ENCODE measurements at places on chromosomes 7 and 10.

GRCh38 chr7:157004521-157005455, 5.7 kb downstream of the MNX1 start:
- DNase-seq, result no peak

- no peak for DNase-seq
Observed at GRCh38 chr10:26714415-26715136, 17.1 kb downstream of the PDSS1 start.

DNA sequence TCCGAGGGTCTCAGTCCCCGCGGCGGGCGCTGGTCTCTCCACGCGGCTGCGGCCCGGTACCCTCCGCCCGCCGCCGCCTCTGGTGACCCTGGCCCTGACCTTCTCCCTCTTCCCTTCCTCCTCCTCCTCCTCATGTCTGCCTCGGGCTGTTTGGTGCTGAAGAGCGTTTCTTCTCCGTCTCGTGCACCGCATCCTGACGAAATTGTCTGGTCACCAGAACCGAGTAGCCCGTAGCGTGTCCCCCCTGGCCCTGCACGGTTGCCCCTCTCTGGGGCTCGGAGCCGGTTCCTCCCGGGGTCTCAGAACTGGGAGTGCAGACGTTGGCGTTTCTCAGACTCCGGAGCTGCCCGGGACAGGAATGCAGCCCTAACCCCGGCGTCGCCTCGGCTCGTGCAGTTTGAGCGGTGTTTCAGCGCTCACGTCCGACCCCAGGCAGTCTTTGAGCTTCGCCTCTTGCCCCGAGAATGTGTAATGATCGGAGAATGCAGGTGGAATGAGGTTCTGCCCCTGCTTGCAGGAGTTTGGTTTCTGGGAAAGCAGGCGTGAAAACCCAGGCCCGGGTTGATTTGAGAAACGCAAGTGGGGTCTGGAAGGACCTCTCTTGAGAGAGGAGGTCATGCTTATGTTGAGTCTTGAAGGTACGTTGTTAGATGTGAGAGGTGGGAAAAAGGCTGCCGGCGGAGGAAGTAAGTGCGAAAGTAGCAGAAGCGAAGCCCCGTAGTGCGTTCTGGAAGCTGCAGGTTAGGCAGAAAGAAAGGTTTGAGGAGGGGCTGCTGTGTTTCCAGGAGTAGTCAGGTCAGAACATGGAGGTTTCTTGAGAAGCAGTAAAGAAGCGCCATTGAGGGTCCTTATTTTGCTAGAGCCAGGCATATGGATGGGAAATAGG, 743 bp downstream of the RBM17 start:
- DNase-seq, result peak; percentile 90

- no peak for DNase-seq
Observed at GRCh38 chr10:31816318-31816717, 112.3 kb downstream of the ARHGAP12 start.

GRCh38 chr10:6739530-6740174, 159.6 kb upstream of the PRKCQ start:
- DNase-seq, result no peak

- no peak for DNase-seq
Observed at GRCh38 chr7:23490357-23491135, 20.3 kb upstream of the IGF2BP3 start.

DNA sequence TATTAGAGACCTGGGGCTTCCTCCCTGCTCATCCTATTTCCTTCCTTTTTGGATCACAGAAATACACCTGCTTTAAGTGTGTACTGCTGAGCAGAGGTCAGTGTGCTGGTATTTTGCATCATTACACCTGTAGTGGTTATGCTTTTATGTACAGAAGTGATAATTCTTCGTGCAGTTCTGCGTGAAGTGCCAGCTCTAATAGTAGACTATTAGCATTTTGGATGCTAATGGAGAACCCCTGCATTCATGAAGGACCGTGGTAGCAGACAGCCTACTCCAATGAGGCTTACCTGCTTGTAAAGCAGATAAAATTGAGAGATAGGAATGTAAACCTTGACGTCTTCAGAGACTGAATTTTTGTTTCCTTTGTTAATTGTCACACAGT, 114.3 kb downstream of the CDK14 start:
- DNase-seq, result no peak

DNA sequence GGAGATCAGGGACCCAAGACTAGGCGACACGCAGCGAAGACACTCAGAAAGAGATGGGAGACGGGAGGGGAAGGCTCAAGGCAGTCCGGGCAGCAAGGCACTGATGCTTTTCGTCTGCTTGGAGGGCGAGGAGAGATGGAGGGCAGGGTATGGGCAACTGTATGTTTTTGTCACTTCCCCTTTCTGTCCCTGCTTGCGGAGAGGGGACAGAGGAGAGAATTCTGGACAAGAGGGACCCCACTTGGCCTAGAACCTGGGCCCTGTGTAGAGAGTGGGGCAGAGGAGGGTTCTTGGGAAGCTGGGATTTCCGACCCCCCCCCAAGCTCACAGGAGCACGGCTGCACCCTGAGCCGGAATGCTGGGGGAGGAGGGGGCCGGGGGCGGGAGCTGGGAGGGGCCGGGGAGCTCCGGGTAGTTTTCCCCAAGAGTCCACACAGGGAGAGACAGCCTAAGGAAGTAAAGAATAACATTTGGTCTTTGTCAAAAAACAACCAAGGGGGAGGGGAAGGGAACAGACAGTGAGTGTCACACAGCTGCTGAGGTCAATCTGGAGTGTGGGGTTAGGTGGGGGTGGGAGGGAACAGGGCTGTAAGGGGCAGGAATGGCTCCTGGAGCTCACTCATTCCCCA, 1.8 kb downstream of the LRCH4 start:
- peak; percentile 55 for DNase-seq

- no peak for DNase-seq
Observed at GRCh38 chr10:103663236-103663635, 169.7 kb downstream of the NEURL1 start.

- no peak for DNase-seq
Observed at GRCh38 chr10:11169976-11170375, 152.3 kb downstream of the CELF2 start.

DNA sequence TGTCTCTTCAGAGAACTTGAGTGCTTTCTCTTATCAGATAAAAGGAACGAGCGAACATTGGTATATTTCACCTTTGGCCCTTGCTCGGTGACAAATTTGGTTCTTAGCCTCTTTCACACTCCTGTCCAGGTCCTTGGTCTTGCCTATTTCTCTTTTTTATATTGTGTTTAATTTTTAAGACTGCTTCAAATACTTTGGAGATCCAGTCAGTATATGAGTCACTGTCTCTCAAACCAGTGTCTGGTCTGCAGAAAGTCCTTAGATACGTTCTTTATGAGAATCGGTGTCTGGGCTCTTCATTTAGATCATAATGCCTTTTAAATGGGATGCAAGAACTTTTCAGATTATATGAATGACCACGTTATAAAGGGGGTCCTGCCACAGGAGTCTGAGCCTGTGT, 55.0 kb downstream of the PIK3AP1 start:
- no peak for DNase-seq

DNA sequence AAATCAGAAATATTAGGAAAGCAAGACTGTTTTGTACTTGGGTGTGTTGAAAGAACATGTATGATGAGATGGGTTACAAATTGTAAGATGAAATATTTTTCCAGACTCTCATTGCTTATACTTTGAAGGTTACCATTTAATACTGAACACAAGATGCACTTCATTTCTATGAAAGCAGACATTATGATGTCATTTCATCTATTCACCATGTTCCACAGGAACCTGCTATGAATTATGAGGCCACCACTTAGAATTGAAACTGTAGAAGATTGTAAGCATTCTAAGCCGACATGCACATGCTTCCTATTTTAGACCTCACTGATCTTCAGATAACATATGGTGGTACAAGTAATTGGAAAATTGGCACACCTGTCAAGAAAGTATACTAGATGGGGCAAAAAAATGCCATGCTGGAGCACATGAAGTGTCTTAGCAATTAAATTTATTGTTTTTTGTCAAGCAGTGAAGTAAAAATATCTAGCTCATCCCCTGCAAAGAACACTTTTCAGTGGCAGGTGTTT, 195.0 kb downstream of the PHF14 start:
- no peak for DNase-seq

- no peak for DNase-seq
Observed at GRCh38 chr7:134457210-134457609, 1.7 kb downstream of the AKR1B1 start.

GRCh38 chr10:79401015-79401921, 44.2 kb downstream of the ZCCHC24 start:
- DNase-seq, result no peak

DNA sequence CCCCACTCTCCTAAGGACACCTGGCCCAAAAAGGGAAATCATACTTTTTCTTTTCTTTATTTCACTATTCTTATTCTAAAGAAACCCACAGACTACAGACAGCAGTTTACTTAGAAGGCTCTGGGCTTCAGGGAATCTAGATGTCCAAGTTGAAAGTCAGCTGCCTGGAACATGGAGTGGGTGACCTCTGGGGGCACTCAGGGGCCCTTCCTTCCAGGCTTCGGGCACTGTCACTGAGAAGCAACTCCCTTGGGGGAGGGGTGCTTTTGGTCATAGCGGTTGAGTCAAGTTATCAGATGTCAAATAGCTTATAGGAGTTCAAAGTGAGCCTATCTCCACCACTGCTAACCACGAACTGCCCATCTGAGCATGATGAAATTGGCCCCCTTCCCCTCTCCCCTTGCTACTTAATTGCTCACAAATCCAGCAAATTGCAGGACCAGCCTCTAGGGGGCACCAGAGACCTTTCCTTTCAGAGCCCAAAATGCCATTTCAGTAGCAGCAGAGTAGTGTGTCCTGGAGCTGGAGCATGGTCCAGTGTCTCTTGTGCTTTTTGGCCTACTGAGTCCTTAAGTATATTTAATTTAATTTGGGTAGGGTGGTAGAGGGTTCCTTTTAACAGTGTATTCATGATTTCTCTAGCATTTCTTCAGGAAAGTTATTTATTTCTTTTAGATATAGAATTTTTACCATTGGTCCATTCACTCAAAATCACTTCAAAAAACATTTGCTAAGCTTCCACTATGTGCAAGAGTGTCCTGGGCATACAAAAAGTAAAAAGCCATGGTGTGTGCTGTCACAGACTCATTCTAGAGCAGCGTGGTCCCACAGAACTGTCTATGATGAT, 463.8 kb downstream of the KCNMA1 start:
- peak; percentile 92 for DNase-seq
